ENCODE measurements at places on chromosomes 12 and 14. TPM values are rescaled to one million over a fixed set of nuclear protein-coding genes. Genes with fewer than 3 reads are reported as not detected.

GRCh38 chr14:34099635-34100034, 148.8 kb upstream of the EGLN3 start:
- DNase-seq, result no peak

DNA sequence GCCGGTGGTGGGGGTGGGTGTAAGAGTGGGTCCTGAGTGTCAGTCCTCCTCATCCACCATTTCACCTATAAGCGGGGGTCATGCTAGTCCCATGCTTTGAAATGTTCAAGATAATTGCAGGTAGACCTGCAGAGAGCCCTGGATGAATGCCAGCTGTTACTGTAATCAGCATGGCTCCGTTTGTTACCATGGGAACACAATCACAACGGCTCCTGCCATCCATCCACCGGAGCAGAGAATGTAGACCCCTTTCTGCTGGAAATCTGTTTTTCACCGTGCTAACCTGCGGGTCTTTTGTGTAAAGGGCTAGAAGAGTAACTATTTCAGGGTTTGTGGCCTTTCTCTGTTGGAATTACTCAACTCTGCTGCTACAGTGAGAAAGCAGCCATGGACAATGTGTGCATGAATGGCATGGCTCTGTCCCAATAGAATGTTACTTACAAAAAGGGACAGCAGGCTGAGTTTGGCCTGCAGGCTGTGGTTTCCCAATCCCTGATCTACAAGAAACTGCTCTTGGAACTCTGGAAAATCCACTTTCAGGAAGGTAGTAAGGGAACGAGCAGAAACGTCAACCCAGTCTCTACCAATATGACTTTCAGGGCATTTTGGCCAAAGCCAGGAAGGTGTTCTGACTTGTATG, 36.1 kb downstream of the KCTD10 start:
- no peak for DNase-seq

GRCh38 chr14:74704656-74705055, 8.2 kb downstream of the AREL1 start:
- DNase-seq, result no peak

GRCh38 chr12:103865151-103865730, 24.2 kb upstream of the NT5DC3 start:
- DNase-seq, result no peak

GRCh38 chr14:77526266-77526665, 27.6 kb upstream of the ISM2 start:
- no peak for DNase-seq

DNA sequence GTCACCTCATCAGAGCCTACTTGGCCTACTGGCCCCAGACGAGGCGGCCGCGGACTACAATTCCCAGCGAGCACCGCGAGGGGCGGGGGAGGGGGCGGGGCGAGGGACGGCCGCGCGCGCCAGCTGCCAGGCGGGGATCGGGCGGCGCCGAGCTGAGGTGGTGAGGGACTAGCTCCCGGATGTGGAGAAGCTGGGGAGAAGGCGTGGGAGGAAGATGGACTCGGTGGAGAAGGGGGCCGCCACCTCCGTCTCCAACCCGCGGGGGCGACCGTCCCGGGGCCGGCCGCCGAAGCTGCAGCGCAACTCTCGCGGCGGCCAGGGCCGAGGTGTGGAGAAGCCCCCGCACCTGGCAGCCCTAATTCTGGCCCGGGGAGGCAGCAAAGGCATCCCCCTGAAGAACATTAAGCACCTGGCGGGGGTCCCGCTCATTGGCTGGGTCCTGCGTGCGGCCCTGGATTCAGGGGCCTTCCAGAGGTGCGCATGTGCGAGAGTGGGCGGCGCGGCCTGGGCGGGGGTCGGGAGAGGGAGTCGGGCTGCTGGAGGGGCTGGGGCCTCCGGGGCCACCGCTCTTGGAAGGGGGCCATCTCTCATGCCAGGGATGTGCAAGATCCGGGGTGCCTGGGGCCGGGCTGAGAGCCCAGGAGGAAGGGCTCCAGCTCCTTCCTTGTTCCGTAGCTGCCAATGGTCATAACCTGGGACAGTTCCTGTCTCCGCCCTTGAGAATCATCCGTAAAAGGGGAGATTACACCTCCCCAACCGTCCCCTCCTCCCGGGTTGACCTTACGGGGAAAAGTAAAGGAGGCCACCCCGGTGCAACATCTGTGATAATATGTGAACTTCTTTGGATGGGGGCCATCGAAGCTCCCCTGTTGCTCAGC, at the start of gene CMAS:
Gene CMAS (plus strand): TSS at position 129 of the 878 bp plus-strand sequence. CDS start 86 bp downstream, at position 215.
- peak; percentile 76 for DNase-seq

DNA sequence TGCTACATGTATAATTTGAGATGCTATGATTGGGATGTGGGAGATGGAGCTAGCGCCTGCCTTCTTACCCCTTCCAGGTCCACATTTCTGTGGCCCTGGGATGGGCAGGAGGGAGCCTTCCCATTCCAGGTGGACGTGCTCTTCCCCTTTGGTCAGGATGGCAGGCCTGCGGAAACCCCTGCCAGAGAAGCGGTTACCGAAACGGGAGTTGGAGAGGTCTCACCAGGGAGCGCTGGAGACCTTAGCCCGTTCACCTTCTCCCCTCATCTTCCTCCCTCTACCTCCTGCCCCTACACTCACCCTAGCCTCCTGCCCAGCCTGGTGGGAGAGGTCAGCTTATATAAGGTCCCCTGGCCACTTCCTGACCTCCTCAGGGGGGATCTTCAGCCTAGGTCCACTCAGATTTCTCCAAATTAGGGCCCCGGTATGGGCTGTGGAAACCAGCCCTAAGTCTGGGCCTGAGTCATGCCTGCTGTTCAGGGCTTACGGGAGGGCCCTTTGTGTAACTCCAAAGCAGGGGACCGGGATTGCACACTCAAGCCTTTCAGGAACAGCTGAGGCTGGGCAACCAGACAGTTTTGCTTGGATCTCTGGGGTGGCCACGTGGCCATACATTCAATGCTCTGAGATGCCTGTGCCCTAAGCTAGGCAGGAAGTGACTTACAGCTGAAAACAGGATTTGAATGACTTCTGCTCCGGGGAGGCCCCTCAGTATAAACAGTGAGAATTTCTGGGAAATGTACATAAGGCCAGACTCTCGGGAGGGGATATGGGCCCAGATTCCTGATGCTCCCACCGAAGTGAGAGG, 10.2 kb upstream of the MEG3 start:
- no peak for DNase-seq

DNA sequence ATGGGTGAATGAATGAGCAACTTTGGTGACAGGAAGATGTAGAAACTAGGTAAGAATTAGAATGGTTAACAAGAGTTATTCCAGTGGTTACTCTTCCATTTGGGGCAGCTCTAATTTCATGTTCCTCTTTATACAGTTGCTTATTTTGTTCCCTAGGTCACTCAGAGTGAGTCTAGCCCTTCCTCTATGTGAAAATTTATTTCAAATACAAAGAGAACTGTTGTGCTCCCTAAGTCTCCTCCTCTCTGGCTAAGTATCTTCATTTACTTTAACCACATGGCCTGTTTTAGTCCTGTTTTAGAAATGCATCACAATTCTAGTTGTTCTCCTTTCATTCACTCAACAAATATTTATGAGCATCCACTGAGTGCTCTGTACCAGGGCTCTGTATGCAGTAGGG, 51.1 kb upstream of the HIF1A start:
- no peak for DNase-seq

- DNase-seq, result no peak
Measured at GRCh38 chr14:71437870-71438269, 494.4 kb upstream of the RGS6 start.

- peak; percentile 79 for DNase-seq
Measured at GRCh38 chr12:124700810-124701592, 133.6 kb upstream of the NCOR2 start.

GRCh38 chr14:100864960-100865681, 38.4 kb downstream of the RTL1 start:
- peak; percentile 7 for DNase-seq

BCL2L14 gene
- polyA plus RNA-seq, result 0.47 TPM

ITGA7 gene
- 13.7 TPM for polyA plus RNA-seq

MCRS1 gene
- 53.2 TPM for polyA plus RNA-seq

KLHDC1 gene
- 8.1 TPM for polyA plus RNA-seq

RD3L gene
- polyA plus RNA-seq, result 0.23 TPM

Measured in left lung (tissue), 14 donors.